ENCODE measurements at places on chromosomes 1 and 21.
A peak's percentile ranks its signal among the peaks of the same experiment; 100 is the strongest.

- DNase-seq = no peak
These were observed 39.8 kb upstream of the C1orf53 start for GRCh38 chr1:197862671-197863070.

- no peak for DNase-seq
These were observed 7.2 kb upstream of the WARS2 start for GRCh38 chr1:119147661-119148090.

GRCh38 chr1:59315529-59316463 is 18.9 kb downstream of the FGGY start:
- DNase-seq = no peak

- peak; percentile 20 for DNase-seq
These were observed 638 bp upstream of the TUFT1 start for GRCh38 chr1:151539321-151540020.

DNA sequence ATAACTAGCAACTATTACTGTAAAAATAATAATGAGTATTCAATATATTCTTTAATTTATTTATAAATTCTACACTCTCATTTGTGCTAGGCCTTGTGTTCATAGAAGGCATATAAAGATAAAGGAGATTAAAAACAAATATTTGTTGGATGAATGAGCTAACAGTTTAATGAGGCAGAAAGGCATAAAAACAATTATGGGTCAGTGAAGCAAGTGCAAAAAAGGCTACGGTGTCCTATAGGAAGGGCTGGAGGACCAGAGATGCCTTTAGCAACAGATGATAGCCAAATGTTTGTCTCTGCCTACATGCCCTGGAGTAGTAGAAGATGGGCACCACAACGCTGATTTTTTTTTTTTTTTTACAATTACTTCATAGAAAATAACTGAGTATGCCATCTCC is 45.7 kb downstream of the PTGS2 start:
- DNase-seq = no peak

GRCh38 chr1:239817801-239818200 is 273.9 kb upstream of the FMN2 start:
- DNase-seq = no peak

- DNase-seq = no peak
These were observed 86.8 kb downstream of the SLC45A1 start for GRCh38 chr1:8404460-8405370.

- DNase-seq = no peak
These were observed 38.5 kb downstream of the HIVEP3 start for GRCh38 chr1:41880261-41880660.

DNA sequence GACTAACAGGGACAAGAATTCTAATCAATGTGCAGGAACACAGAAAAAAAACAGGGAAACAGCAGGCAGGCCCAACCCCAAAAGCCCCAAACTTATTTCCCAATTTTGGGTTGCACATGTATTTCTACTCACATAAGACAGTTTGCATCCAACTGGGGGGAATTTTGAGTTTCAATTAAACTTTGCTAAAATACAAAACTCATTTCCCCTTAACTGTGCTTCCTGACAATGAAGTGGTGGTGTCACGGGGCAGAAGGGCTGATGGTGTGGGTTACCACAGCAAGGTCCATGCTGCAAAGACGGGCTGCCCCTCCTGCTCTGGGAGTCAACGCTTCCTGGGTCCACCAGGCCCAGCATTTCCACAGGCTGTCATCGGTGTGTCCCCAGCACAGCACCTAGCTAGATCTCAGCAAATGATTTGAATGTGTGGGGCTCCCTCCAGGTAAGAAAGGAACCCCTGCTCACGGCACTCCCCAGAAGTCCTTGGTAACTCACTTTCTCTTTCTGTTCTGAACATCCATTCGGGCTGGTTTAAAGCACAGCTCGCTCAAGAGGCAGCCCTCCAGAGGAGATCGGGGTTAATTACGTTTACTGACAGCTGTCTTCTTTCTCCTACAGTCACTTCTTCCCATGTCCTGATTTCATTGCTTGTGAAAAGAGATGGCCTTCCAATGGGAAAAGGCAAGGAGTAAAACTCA is 27.4 kb downstream of the HIVEP3 start:
- DNase-seq = peak; percentile 41

- no peak for DNase-seq
These were observed 415.6 kb downstream of the RYR2 start for GRCh38 chr1:237457573-237457972.

- no peak for DNase-seq
These were observed 87.0 kb downstream of the ATP5PO start for GRCh38 chr21:33828577-33828976.
